ENCODE measurements at places on chromosomes 12 and 14.

- peak; percentile 99 for DNase-seq
These were observed 318.4 kb downstream of the RAD51B start for GRCh38 chr14:68137704-68138619.

DNA sequence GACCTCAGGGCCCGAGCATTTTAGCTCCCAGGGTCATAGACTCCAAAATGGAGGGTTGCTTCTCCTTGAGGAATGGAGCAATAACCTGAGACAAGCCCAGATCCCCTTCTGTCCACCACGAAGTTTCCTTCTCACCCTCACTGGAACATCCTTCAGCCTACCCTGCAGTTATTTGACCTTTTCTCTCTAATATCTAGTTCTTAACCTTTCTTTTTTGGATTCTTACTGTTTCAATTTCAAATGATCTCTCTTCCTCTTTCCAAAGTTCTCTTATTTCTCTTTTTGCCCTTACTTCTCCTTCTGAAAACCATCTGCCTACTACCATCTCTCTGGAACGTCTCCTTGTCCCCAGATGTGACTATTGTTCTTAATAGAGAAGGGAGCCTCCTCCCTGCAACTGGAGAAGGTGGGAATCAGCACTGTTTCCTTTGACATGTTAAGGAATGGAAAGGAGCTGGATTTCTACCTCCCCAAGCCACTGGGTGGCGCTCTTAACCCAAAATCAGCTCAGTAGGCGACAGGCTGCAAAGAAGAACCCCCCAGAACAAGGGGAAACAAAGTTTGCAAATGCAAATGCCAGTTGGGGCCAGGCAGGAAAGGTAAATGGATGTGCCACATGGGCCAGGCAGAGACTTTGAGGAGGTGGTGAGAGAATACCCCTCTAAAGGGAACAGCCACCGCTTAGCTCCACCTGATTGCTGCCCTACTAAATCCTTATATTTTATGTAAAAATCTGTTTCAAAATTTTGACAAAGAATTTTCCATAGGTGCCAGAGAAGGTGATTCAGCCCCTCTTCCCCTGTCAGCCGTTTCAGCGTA, 22.4 kb upstream of the PDE1B start:
- DNase-seq: peak; percentile 11

- DNase-seq: no peak
These were observed 60.4 kb upstream of the CMKLR1 start for GRCh38 chr12:108399514-108399913.

DNA sequence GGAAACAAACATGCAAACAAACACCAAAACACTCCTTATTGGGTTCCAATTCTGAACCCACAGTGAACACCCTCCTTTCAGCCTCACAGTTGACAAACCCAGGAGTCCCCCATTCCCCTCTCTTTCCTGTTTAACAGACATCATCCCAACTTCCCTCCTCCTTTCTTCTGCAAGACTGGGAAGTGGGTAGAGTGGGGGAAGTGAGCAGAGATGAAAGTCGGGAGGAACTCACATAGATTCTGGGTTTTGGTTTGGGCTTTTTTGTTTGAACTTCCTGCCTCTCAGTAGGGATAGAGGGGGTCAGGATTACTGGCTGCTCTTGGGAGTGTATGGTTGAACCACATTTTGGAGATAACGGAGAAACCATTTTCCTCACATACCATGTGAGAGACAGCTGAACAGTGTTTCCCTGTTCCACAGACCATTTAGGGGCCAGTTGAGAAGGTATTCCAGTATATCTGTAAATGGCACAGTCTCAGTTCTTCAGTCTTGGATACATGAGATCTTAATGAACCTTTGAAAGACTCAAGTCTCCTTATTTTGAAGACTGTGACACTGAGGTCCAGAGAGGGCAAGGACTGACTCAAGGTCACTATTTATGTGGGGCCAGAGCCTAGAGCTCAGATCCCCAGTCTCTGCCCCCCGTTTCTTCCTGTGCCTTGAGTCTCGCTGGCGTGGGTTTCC, 3.9 kb upstream of the GPR84 start:
- DNase-seq: no peak

GRCh38 chr14:103488960-103489359, 33.7 kb downstream of the CKB start:
- DNase-seq: no peak

DNA sequence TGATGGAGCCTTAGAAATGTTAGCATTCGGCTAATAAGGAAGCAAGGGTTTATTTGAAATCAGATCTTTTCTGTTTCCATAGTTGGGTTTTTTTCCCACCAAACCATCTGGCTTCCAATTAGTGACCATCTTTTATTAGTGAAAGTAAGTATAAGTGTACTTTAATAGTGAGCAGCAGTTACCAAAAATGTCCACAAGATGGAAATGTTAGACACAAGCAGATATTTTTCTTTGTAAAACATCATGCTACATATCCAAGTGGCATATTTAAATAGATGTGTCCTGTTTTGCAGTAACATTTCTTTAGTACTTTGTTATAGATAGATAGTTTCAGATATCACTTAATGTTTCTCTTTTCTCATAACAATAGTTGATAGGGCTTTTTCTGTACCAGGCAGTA, 28.8 kb downstream of the YEATS4 start:
- DNase-seq: peak; percentile 37

DNA sequence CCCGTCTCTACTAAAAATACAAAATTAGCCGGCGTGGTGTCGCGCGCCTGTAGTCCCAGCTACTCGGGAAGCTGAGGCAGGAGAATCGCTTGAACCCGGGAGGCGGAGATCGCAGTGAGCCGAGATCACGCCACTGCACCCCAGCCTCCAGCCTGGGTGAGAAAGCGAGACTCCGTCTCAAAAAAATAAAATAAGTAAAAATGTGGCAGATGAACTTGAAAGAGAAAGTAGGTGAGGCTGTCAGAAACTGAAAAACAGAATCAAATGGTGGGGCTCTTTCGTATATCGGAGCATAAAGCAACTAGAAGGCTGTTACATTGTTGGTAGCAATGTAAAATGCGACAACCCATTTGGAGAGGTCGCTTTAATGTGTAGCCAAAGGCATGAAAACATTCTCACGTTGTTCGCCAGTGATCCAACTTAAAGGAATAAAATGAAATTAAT, 767 bp upstream of the CCNT1 start:
- DNase-seq: peak; percentile 13

DNA sequence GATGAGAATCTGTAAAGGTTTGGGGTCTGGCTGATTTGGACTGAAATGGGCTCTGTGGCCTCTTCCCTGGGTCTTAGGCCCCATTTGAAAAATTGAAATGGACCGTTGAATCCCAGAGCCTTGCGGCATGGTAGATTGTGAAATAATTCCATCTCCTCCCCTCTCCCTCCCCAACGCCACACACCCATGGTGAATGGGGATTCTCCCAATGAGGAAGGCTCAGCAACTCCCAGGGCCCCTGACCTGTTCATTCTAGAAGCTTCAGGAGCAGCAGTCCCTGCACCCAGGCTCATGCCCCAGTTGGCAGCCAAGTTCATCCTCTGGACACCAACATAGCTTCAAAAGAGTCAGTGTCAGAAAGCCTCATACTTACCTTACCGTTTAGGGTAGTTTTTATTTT, 217.4 kb downstream of the ZFP36L1 start:
- DNase-seq: no peak

GRCh38 chr12:127893895-127894609, 372.9 kb upstream of the TMEM132C start:
- no peak for DNase-seq

DNA sequence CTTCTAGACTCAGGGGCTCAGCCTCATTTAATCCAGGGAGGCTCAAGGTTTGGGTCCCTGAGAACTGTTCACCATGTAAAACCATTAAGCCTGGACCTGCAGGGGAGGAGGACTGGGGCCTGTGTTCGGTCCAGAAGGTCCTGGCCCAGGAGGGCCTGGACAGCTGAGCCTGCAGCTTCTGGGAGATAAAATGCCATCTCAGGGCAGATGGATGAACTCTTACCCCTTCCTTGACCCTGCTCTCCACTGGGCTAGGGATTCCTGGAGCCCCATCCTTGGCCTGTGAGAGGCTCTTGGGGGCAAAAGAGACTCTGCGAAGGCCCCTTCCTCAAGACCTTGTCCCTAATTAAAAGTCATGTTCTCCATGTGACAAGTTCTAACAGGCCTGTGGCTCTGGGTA, 51.2 kb downstream of the PRMT8 start:
- no peak for DNase-seq

GRCh38 chr12:27177706-27178105, 66.4 kb upstream of the STK38L start:
- no peak for DNase-seq

GRCh38 chr12:9039397-9039977, 50.1 kb downstream of the KLRG1 start:
- peak; percentile 45 for DNase-seq

GRCh38 chr12:26748741-26749431, 84.1 kb downstream of the ITPR2 start:
- no peak for DNase-seq

DNA sequence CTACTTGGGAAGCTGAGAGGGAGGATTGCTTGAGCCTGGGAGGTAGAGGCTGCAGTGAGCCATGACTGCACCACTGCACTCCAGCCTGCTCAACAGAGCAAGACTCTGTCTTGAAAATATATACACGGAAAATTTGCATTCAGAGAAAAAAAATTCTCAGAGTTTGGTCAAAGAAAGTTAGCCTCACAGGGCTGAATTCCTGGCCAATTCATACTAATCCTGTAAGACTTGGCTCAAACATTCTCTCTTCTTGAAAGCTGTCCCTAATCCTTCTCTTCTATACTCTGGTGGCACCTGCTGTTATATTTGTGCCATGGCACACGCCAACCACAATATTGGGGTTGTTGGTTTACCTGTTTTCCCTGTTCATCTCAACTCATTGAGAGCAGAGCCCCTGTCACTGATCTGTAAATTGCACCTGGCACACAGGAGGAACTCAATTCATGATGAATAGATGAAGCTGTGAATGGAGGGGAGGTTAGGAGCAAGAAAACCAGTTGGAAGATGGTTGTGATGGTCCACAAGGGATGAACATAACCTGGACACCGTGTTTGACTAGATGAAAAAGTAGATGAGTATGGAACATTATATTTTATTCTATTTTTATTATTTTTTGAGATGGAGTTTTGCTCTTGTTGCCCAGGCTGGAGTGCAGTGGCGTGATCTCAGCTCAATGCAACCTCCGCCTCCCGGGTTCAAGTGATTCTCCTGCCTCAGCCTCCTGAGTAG, 36.8 kb upstream of the SPTSSA start:
- peak; percentile 17 for DNase-seq

DNA sequence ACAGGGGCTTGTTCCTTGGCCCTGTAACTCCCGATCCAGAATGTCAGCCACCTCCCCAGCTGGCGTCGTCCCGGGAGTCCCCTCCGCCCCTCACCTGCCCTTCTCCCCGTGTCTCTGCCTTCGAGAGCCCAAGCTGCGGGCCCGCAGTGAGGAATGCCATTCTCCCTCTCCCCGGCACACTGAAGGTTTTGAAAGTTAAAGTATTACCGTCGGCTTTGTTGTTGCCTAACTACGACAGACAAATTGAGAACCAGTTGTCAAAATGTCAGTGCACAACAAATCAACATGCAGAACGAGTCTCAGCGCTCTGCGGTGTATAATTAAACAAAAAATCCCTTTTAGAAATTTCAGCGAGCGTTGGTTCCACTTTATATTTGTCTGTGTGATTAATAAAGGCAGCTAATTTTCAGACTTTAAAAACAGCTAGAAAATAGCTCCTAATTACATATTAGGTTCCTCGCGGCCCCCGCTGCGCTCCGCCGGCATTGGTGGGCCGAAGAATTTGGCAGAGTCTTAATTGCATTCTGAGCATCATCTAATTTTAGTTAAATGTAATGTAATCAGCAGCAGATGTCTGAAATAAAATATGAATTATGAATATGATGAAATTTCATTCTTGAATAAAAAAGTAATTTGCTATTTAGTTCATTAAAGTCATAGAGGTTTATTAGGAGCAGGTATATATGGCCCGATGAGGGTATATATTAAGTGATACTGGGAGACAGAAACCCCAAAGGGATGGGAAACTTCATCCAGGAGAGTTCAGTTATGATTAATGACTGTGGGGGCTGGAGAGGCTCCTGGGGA, 40.3 kb downstream of the MVK start:
- no peak for DNase-seq

DNA sequence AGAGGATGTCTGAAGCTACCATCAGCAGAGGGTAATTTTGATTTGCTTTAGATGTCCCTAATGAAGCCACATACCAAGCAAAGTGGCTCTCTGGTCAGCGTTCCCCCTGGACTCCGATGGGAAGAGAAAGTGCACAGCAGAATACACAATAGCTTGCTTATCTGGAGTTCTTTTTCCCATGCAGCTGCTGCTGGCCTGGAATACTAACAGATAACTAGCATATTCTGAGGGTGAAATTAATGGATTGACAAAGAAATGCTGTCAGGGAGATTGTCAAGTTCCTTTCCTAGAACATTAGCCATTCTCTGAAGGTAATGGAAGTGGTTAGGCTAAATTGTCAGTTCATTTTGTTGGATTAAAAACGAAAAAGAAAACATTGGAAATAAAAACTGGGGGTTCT, 391.3 kb downstream of the FLRT2 start:
- no peak for DNase-seq

GRCh38 chr12:20656600-20656999, 38.5 kb upstream of the SLCO1C1 start:
- DNase-seq: no peak

GRCh38 chr14:105774001-105774400, 247.6 kb downstream of the TMEM121 start:
- DNase-seq: no peak
